ENCODE measurements at places on chromosomes 11 and 22.

- DNase-seq = no peak
Measured at GRCh38 chr11:35982061-35982460, 38.2 kb downstream of the LDLRAD3 start.

GRCh38 chr11:20256925-20257324, 96.7 kb upstream of the DBX1 start:
- DNase-seq = no peak

- DNase-seq = no peak
Measured at GRCh38 chr11:70908223-70908622, 344.2 kb downstream of the SHANK2 start.

GRCh38 chr11:111905411-111905810, 6.2 kb downstream of the CRYAB start:
- DNase-seq = no peak

DNA sequence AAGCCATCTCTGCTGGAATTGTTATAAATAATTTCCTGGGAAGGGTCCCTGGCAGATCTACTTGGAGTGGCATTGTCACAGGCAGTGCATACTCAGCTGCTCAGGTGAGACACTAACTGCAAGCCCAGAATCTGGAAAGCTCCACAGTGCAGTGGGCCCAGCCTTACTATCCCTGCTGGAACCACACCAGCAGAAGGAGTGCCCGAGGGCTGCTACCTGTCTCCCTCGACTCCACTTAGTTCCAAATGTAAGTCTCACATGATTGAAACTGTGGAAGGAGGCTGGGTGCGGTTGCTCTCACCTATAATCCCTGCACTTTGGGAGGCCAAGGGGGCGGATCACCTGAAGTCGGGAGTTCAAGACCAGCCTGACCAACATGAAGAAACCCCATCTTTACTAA, 14.3 kb upstream of the SYVN1 start:
- DNase-seq = peak; percentile 33

DNA sequence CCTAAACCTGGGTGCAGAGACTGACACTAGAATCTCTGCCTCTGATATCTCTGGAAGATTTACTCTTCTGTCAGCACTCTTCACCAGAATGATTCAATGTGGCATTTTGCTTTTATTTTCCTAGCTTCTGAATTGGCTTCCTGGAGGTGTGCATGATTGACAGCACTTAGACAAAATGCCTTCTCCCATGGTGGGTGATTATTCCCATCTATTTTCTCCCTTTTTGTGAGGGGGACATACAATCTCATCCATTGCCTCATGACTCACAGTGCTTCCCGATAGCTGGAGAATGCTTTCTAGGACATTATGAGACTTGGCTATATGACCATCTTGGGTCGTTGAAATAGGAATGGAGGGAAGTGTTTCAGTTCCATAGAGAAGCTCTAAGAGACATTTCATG, 4.0 kb upstream of the TRIM68 start:
- no peak for DNase-seq

- peak; percentile 79 for DNase-seq
Measured at GRCh38 chr11:92225125-92225567, 528 bp downstream of the FAT3 start.

All from endodermal cell (in vitro differentiated cells).